ENCODE measurements at places on chromosomes 6 and 20.
A peak's percentile ranks its signal among the peaks of the same experiment; 100 is the strongest.

GRCh38 chr20:47423586-47423985, 67.1 kb upstream of the ZMYND8 start:
- no peak for DNase-seq

GRCh38 chr20:57869951-57870315, 160.1 kb upstream of the PMEPA1 start:
- no peak for DNase-seq

- no peak for DNase-seq
Observed at GRCh38 chr6:169452869-169453620, 199.4 kb upstream of the THBS2 start.

DNA sequence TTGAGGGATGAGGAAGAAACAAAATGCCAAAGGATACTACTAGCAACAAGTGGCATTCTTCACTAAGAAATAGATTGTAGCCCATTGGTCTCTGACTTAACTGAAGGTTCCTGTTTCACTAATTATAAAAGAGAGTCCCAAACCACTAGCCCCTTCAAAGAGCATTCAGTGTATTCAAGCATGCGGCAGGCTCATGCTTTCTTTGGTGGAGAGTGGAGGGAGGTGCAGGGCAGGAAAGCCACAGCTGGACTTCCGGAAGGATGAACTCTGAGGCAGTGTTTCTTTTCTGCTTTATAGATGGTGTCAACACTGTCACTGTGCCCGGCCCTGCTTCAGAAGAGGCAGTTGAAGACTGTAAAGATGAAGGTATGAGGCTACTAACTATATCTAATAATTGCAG, 636.1 kb downstream of the KIF16B start:
- no peak for DNase-seq

DNA sequence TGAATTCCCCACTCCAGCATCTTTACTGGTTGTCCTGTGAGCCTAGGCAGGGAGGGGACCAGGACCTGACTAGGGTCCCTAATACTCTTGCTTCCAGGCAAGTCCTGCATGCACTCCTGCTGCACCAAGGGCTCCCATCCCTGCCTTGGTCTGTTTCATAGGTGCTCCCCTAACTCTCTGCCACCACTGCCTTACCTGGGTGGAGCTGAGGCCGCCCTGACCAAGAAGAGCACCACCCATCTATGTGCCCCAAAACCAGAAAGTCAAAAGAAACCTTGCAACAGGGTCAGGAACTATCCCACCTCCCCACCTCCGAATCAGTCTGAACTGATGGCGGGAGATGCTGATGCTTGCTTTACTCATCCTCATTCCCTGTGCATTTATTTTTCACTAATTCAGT, 23.6 kb downstream of the HLA-G start:
- no peak for DNase-seq

DNA sequence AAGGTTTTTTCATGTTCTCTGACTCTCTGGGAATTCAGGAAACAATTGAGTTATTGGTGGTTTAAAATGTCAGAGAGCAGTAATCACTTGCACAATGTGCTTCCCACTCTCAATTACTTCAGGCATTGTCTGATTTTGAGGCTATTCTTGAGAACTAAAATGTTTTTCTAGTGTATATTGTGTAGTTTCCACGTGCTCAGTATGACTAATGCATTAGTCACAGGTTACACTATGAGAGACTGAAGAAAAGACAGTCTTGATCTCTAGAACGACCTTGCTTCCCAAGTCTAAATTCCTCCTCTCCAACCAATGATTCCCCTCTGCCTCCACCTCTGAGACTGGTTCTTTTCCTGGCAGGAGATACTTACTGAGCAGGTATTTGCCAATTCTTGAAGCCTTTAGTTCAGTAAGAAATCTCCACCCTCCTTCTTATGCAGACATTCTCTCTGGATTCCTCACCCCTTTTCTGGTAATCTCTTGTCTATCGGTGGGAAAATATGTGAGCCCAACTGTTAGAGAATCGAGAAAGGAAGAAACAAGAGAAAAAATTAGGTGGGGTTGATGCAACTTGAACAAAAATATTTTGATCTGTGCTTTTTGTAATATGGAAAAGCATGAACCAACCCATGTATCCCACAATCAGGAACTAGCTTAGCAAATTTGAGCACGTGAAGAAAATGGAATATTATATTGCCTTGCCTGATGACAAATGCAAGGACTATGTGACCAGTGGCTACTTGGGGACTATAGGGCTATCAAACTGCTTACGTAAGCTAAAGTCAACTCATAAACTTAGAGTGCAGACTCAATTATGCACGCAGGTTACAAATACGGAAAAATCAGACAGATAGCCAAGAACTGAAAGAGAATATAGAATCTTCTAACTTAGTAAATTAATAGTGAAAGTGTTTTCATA, 61.1 kb upstream of the SLC22A16 start:
- no peak for DNase-seq

GRCh38 chr6:119584088-119584487, 234.5 kb upstream of the MAN1A1 start:
- DNase-seq: no peak

DNA sequence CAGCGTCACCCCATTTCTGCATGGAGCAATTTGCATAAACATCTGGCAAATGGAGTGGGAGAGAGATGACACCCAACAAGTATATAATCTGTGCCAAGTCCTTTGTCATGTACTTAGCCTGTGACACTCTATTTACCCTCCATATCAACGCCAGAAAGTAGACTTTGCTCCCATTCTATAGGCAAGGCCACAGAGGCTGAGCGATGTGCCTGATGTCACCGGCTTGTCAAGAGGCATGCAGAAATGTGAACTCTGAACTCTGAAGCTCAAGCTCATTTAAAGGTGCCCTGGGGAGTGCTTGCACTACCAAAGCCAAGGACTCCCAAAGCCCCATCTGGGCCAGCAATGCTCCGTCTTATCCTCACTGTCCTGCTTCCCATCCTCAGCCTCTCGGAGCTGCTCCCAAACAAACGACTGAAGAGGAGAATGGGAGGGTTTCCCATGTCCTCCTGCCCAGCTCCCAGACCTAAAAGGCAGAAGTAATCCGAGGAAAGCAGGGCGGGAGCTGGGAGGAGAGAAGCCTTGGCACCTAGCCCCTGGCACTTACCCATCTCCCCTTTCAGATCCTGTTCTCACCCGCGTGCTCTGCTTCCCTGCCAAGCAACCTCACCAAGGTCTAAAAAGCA, 9.2 kb downstream of the CPNE5 start:
- no peak for DNase-seq

DNA sequence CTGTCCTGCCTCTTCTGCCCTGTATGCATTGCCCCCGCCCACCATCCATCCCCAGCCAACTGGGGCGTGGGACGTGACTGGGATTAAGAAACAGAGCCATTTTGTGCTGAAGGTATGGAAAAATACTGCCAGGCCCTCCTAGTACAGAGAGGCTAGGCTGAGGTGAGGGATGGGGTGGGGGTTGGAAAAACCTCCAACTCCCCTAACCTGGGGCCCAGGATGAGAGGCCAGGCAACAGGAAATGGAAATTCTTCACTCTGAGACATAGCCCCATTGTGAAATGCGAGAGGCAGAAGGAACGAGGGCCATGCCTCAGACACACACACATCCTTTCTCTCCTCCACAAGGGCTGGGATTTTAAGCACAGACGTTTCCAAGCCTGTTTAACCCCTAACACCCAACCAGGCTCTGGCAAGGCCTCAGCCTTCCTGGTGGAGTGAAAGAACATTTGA, 19.9 kb downstream of the KCNK5 start:
- no peak for DNase-seq

GRCh38 chr6:6074190-6074589, 67.5 kb upstream of the NRN1 start:
- no peak for DNase-seq

- no peak for DNase-seq
Observed at GRCh38 chr6:37011656-37012378, 6.4 kb downstream of the FGD2 start.

DNA sequence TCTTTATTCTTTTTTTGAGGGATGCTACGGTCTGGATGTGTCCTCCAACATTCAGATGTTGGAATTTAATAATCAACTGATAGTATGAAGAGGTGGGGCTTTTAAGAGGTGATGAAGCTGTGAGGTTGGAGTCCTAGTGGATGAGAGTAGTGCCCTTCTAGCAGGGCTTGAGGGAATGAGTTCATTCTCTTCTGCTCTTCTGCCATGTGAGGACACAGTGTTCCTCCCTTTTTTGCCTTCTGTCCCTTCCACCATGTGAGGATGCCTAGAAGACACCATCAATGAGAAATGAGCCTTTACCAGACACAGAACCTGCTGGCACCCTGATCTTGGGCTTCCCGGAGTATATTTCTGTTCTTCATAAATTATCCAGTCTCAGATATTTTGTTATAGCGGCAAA, 82.1 kb upstream of the MLIP start:
- DNase-seq: no peak

DNA sequence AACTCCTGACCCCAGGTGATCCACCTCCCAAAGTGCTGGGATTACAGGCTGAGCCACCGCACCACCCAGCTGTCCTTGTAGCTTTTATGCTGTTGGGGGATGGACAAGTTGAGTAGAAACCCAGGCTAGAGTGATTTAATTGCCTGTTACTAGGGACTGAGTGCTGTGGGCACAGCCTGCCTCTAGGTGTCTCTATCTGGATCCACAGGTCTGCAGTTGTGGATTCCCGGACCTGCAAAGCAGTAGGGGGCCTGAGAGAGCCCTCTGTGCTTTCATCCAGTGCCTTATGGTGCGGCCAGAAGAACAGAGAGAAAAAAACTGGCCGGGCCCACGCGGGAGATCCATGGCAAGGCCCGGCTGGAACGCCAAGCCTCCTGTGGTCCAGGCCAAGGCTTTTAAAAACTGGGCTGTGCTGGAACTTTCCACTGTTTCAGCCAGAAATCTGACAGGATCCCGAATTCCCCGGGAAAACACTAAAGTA, 5.2 kb downstream of the SIRPA start:
- DNase-seq: peak; percentile 9

GRCh38 chr6:72464246-72464645, 157.6 kb upstream of the KCNQ5 start:
- no peak for DNase-seq

DNA sequence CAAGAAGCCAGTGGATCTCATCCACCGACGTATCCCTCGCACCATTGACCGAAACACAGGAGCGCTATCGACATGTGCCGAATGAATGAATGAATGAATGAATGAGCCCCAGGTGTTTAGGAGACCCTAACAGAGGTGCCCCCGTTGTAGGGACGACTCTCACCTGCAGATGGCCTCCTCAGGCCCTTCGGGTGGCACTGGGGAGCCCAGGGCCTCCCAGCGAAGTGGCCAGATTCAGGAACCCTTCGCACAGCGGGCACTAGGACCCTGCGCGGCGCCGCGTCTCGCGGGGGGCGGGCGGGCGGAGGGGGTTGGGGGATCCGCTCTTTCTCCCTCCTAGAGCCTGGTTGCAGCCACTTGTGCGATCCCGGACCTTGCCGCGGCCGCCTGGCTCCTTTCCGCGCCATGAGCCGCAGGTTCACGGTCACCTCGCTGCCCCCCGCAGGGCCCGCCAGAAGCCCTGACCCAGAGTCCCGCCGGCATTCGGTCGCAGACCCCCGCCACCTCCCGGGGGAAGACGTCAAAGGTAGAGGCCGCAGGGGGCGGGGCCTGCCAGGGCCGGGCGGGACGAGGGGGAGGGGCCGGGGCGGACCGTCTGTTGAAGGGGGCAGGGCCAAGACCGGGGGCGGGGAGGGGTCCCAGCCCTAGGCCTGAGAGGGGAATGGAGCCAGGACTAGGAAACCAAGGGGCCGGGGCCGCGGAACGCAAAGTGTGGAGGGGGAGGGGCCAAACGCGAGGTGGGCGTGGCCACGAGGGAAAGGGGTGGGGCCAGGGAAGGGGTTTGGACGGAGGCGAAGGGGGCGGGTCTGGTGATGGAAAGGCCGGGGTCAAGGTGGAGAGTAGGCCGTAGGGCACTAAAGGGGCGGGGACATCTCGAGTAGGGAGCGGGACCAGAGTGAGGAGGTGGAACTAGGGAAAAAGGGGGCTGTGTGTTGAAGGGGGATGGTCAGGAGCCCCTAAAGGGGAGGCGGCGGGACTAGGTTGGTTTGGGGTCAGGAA, 7.4 kb upstream of the SLC12A5 start:
- peak; percentile 50 for DNase-seq

DNA sequence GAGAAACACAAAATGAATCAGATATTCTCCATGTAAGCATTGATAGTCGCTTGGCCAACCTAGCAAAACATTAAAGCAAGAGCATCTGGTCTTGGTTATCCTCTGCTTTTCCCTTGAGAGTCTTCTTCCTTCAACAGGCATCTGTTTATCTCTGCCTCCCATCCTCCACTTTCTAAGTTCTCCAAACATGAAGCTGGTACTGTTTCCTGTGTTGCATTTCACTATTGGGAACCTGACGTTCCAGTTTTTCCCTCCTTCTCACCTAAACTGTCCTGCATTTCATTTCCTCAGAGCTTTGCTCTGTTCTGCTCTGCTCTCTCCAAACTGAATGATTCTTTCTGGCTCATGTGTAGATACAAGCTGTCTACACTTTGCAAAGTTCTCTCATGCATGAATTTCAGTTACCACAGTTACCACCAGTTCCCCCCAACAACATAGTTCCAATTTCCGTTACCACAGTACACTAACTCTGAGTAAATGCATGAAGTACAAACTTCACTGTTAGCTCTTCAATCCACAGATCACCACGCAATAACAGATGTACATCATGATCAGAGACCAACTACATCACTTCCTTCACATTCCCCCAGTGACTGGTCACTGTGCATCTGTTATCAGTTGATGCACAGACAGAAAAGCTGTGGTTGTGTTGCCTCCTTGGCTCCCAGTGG, 86.7 kb upstream of the F13A1 start:
- DNase-seq: no peak

- peak; percentile 48 for DNase-seq
Observed at GRCh38 chr20:4190792-4191519, 175.6 kb upstream of the RNF24 start.

- peak; percentile 82 for DNase-seq
Observed at GRCh38 chr6:37653933-37654565, 43.6 kb downstream of the MDGA1 start.

- DNase-seq: no peak
Observed at GRCh38 chr6:25503686-25504085, 148.3 kb upstream of the SCGN start.

- no peak for DNase-seq
Observed at GRCh38 chr6:54097753-54098152, 13.5 kb upstream of the MLIP start.

DNA sequence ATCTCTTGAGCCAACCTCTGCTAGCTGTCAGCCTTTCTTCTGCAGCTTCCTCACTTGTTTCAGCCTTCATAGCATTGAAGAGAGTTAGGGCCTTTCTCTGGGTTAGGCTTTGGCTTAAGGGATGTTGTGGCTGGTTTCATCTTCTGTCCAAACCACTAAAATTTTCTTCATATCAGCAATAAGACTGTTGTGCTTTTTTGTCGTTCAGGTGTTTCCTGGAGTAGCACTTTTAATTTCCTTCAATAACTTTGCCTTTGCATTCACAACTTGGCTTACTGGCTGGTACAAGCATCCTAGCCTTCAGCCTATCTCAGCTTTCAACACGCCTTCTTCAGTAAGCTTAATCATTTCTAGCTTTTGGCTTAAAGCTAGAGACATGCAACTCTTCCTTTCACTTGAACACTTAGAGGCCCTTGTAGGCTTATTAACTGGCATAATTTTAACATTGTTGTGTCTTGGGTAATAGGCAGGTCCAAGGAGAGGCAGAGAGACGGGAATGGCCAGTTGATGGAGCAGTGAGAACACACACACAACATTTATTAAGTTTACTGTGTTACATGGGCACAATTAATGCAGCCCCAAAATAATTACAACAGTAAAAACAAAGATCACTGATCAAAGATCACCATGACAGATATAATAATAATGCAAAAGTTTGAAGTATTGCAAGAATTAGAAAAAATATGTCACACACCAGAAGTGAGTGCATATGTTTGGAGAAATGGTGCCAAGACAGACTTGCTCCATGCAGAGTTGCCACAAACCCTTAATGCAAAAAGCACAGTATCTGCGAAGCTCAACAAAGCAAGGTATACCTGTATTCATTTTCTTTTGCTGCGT, 98.6 kb downstream of the HIVEP1 start:
- no peak for DNase-seq

- DNase-seq: no peak
Observed at GRCh38 chr6:150932996-150933395, 67.5 kb downstream of the MTHFD1L start.

All from erythroblast (primary cell).